ENCODE measurements at places on chromosomes 6 and 20. TPM values are rescaled to one million over a fixed set of nuclear protein-coding genes. Genes with fewer than 3 reads are reported as not detected.

- DNase-seq, result no peak
These were observed 37.4 kb downstream of the GNAS start for GRCh38 chr20:58889798-58890517.

- DNase-seq, result no peak
These were observed 14.3 kb downstream of the AARS2 start for GRCh38 chr6:44298864-44299263.

The LGSN gene
- total RNA-seq, result 0.30 TPM

GRCh38 chr6:12969966-12970365 is 253.4 kb downstream of the PHACTR1 start:
- DNase-seq, result no peak

DNA sequence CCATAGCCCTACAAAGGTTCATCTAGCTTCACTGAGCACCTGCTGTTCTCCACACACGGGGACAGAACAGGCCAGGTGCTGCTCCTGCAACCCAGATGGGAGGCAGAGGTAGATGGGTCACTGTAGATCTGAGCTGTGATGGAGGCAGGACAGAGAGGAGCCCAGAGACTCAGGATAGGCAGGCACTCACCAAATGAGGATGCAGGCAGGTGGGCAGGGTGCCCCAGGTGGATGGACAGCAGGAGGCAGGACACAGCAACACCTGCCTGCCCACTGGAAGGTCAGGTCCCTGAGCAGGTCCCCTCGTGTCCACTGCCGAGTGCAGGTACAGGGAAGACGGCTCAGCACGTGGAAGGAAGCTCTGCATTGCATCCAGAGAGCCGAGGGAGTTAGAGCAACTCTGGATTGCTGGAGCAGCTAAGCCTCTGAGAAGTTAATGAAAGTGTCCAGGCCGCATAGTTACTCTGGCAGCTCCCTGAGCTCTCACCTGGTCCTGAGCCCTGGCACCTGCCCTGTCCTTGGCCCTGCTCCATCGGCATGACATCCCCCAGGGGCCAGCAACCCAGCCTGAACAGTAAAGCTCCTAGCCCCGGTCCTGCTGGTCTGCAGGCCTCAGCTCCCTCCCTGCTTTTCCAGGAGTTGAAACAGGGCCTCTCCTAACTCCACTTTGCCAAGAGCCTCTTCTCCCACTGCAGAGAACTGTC is 4.9 kb upstream of the YTHDF1 start:
- no peak for DNase-seq

- no peak for DNase-seq
These were observed 5.3 kb upstream of the SCUBE3 start for GRCh38 chr6:35208419-35208818.

The SEL1L2 gene
- not detected for total RNA-seq

DNA sequence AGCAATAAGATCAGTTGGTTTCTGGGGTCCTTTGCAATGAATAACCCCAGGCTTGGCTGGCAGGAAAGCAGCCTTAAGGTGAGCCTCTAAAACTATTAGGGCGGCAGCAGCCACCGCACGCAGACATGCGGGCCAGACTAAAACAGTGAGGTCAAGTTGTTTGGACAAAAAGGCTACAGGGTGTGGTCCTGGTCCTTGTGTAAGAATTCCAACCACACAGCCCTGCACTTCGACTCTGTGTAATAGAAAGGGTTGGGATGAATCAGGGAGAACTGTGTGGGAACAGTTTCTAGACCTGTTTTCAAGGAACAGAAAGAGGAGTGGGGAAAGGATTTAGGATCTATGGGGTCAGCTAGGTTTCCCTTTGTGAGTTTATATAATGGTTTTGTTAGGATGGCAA is 237.6 kb downstream of the SMOC2 start:
- DNase-seq, result no peak

GRCh38 chr6:36079601-36080000 is 50.7 kb upstream of the MAPK13 start:
- DNase-seq, result no peak

The MAS1L gene
- not detected for total RNA-seq

DNA sequence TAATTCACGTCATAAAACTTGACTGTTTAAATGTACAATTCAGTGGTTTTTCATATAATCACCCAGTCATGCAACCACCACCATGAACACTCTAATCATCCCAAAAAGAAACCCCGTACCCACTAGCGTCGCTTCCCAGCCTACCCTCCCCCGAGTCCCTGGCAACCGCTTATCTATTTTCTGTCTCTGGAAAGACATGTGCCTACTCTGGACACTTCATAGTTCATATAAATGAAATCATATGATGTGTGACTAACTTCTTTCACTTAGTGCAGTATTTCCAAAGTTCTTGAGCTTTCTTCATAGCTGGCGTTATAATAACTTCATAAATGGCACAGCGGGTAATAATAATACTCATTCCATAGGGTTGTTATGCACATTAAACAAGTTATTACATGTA is 215.2 kb downstream of the MYLK4 start:
- no peak for DNase-seq

GRCh38 chr6:34196116-34196832 is 40.4 kb upstream of the HMGA1 start:
- DNase-seq, result peak; percentile 26

The OR10C1 gene
- total RNA-seq, result not detected

The LCA5 gene
- total RNA-seq, result 2.0 TPM

The HLA-DQB2 gene
- total RNA-seq, result 1.8 TPM

The PDE10A gene
- 0.37 TPM for total RNA-seq

DNA sequence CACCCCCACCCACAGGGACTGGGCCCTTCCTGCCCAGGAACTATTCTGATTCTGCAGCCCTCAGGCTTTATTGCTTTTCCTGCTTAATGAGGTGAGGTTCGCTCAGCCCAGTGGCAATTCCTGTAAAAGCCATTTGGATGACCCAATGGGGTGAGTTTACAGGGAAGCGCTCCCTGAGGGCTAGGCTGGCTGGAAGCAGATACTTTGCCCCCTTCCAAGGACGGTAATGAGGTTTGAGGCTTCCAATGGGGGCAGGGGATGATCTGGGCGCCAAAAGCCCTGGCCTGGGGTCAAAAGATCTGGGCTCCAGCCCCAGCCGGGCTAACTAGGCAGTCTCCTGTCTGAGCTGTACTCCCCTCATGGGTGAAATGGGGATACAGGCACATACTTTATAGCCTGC is 41.8 kb downstream of the RIPOR3 start:
- no peak for DNase-seq

All from HCT116 (cell line).